Right ventricle myocardium inferior (tissue), 1 donor: ENCODE measurements at places on chromosomes 7 and 10. TPM values are rescaled to one million over a fixed set of nuclear protein-coding genes. Genes with fewer than 3 reads are reported as not detected.

- no peak for DNase-seq
Measured at GRCh38 chr10:3750006-3750816, 34.8 kb downstream of the KLF6 start.

Gene CAV2
- 239 TPM for total RNA-seq

Gene CPSF4
- 18.9 TPM for total RNA-seq

- DNase-seq: peak; percentile 69
Measured at GRCh38 chr10:10677479-10677878, 340.2 kb upstream of the CELF2 start.

DNA sequence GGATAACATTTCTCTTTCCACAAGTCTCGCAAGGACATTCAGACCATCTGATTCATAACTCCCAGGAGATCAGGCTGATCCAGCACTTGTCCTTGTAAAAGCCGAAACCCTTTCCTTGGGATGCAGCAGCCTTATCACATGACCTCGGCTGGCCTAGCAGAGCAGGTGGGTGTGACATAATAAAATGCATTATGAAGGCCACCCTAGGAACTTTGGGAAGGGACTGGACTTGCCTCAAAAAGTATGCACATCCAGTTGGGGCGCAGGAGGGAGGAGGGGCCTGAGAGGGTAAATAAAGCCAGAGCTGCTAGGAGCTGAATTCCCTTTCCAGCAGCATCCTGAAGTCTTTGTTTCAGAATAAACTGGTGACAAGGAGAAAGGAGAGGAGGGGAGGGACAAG, 260.8 kb downstream of the SNX13 start:
- DNase-seq: peak; percentile 57

DNA sequence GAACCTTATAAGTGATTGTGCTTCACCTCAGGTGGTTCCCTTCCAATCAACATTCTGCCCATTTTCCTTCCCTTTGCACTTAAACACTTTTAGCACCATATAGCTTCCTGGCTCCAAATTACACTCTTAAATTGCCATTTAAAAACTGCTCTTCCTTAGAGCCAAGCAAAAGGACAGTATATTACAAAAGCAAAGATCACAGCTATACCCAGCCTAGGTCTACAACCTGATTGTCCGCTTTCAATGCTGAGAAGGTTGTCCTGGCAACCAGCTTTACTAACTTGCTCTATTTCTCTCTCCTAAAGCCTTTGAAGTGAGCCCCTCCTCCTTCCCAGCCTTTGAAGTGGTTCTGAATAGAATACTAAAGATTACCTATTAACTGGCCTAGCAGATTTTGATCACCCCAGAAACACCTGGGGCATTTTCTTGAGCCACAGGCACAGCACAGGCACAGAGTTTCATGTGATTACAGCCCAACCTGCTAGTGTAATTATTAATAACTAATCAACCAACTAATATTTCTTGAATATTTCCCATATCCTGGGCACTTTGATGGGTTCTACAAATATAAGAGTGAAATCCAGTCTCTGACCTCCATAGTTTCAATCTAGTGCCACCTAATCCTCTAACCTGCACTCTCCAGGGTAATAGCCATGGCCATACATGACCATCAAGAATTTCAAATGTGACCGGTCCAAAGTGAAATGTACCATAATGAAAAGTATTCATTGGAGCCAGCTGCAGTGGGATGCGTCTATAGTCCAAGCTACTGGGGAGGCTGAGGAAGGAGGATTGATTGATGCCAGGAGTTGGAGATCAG, 63.6 kb upstream of the TRIM24 start:
- no peak for DNase-seq

GRCh38 chr10:8316284-8316683, 261.8 kb downstream of the GATA3 start:
- DNase-seq: no peak

Gene MCM10
- total RNA-seq: 0.62 TPM
